ENCODE measurements at places on chromosomes 7 and 10.
A peak's percentile ranks its signal among the peaks of the same experiment; 100 is the strongest.

GRCh38 chr10:127527891-127528290, 21.2 kb upstream of the NPS start:
- DNase-seq: peak; percentile 29

GRCh38 chr10:74329873-74330272, 178.9 kb downstream of the ADK start:
- DNase-seq: no peak

GRCh38 chr10:99791831-99792230, 9.4 kb downstream of the ABCC2 start:
- no peak for DNase-seq

DNA sequence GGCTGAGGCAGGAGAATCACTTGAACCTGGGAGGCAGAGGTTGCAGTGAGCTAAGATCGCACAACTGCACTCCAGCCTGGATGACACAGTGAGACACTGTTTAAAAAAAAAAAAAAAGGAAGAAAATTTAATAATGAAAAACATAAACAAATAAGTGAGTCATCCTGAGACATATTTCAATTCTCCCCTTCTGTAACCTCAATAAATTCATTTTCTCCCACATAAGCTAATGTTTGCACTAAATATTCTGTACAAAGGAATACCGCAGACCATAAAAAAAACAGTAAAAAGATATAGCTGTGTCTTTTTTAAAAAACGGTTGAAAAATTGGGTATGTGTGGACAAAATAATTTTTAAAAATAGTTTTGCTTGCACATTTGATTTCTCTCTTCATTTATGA, 654.0 kb downstream of the KCNMA1 start:
- DNase-seq: no peak

DNA sequence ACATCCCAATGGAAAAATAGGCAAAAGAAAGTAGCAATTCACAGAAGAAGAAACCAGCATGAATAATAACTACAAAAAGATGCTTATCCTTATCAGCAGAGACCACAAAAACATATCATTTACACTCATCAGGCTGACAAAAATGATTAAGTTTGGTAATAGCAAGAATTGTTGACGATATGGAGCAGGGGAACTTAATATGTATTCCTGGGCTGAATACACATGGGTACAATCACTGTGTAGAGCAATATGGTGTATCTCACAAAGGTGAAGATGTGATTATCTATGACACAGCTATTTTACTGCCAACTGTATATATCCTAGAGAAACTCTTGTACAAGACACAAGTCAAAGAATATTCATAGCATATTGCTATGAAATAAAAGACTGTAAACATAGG, 141.8 kb upstream of the NOBOX start:
- no peak for DNase-seq

DNA sequence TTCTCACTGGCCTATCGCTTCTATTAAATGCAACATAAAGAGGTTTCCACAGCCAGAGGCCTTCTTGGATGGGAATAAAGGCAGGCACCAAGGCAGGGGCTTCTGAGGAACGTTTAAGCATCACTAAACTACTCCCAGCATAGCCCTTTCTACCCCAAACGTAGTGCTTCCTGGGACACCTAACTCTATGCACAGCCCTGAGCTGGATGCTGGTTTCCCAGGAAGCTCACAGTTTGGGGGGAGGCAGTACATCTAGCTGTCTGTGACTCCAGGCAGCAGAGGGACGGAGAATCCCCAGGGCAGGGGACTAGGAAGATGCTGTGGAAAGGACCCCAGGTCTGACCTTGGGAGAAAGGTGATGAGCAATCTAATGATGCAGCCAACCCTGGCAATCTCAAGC, 192.8 kb upstream of the ZMIZ1 start:
- no peak for DNase-seq

- no peak for DNase-seq
These were observed 164.6 kb upstream of the KCTD7 start for GRCh38 chr7:66464059-66464458.

- no peak for DNase-seq
These were observed 38.0 kb downstream of the MEOX2 start for GRCh38 chr7:15648461-15648961.

Data from muscle of arm (tissue), 14 donors.